ENCODE measurements at places on chromosomes 6 and 20. TPM values are rescaled to one million over a fixed set of nuclear protein-coding genes. Genes with fewer than 3 reads are reported as not detected.
A peak's percentile ranks its signal among the peaks of the same experiment; 100 is the strongest.

CAGE1 gene
- total RNA-seq, result 0.28 TPM

C6orf58 gene
- not detected for total RNA-seq

GRCh38 chr6:52558266-52559000 lies 18.4 kb downstream of the TRAM2 start:
- ATAC-seq, result no peak

GRCh38 chr20:257419-257818 lies at the start of gene DEFB132:
Gene DEFB132 (plus strand): TSS chr20:257724. CDS start chr20:257779, 55 bp downstream.
- no peak for ATAC-seq

GLP1R gene
- total RNA-seq, result 0.08 TPM

- peak; percentile 63 for ATAC-seq
Measured at GRCh38 chr20:34350095-34350494, 13.0 kb upstream of the ITCH start.

MAP7 gene
- total RNA-seq, result 29.9 TPM

ZSCAN9 gene
- total RNA-seq, result 6.4 TPM

PRDM1 gene
- total RNA-seq, result 94.1 TPM

BCAS1 gene
- 1.8 TPM for total RNA-seq

DNA sequence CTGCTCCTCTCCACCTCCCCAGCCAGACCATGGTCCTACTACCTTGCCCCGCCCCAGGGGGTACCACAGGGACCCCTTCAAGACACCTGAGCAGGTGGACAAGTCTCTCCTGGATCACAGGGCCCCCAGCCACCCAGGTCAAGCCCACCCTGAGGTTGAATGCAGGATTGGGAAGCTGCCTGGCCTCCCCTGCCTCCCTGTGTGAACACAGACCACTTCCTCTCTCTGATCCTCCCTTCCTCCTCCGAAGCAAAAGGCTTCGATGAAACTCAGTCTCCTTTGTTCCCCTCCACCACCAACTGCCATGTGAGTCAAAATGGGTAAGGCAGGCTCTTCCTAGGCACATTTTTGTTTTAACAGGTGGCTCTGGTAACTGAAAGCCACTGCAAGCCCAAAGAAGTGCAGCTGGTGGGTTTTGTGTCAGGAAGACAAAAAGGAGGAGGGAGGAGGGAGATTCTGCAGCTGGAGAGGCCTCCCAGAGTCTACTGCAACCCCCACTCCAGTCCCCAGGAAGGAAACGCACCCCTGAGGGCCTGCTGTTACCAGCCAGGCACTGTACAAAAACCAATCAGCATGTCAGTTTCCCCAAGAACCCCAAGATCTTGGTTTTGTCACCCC lies 5.4 kb downstream of the ADA start:
- ATAC-seq, result no peak
